ENCODE measurements at places on chromosomes 4 and X.

GRCh38 chr4:23911675-23912455 is 22.0 kb upstream of the PPARGC1A start:
- DNase-seq, result no peak

- no peak for DNase-seq
Observed at GRCh38 chr4:133920236-133920635, 281.4 kb downstream of the PABPC4L start.

GRCh38 chr4:108210989-108211835 is 42.5 kb upstream of the LEF1 start:
- DNase-seq, result no peak

DNA sequence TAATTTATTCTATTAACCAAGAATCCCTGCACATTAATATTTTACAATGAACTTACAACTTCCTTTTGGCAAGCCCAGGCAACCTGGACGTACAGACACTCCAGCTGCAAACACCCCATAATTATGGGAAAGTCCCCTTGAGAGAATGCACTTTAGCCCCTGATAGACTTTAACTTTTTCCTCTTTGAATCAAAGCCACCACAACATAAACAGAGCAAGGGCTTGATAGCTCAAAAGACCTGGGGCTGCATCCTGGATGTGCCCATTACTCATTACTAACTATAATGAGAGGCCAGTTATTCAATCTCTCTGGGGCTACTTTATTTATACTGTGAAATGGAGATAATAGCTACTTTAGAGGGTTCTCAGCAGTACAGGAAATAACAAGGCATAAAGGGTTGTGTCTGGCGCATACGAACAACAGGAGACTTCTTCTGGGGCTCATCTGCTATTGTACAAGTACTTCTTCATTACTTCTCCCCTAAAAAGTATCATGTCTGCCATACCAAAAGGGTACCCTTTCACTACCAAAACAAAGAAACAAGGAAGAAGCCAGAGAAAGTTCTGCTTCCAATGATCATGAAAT is 54.9 kb downstream of the CASK start:
- no peak for DNase-seq

DNA sequence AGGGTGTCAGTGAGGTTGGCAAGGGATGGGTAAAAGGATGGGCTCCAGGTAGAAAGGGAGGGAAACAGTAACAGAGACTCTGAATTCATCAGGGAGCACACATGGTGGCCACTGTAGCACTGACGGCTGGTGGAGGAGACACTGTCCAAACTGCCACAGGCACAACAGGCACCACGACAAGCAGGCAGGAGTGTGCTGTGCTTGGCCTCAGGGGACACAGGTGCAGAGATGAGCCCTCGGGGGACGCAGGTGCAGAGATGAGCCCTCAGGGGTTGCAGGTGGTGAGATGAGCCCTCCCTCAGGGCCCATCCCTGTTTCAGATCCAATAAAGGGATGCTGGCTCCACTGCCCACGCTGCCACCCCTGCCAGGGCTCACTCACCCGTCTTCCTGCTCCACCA is 7.6 kb downstream of the PDE6B start:
- DNase-seq, result no peak

- no peak for DNase-seq
Observed at GRCh38 chr4:1004557-1005485, 6.6 kb upstream of the FGFRL1 start.

DNA sequence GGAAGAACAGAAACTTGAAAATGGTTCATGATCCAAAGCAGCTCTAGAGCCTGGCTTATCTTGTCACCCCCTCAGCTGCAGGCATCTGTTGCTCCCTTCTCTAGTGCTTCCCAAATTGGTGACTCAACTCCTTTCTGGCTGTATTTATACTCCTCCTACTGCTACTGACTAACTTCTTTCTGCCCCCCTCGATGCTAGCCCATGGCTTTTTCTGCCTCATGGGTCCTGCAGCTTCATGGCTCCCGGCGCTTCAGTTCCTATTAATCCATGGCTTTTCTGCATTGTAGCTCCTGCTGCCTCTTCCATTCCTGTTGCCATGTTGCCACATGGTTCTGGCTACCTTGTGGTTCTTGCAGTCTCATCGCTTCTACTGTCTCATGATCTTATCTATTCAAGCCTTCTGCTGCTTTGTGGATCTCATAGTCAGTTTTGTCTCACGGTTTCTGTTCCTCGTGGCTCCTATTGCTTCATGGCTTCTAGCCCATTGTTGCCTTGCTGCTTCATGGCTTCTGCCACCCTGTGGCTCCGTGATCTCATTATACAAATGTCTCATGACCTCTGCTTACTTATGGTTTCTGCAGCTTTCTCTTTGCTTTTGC is 48.1 kb downstream of the SMC1A start:
- no peak for DNase-seq

Data from stimulated activated CD8-positive, alpha-beta memory T cell treated with anti-CD3 and anti-CD28 coated beads, Interleukin-15, amount 100 ng/mL, for 4 hours (primary cell).